Type B pancreatic cell (in vitro differentiated cells): ENCODE measurements at places on chromosomes 7 and 10.

- H3K27ac ChIP-seq, result no peak overlapping the region
- no peaks in the 10 kb centered on the region for H3K36me3 ChIP-seq
- H3K4me1 ChIP-seq, result peaks cover 7% of the 10 kb centered on the region
- no peak for DNase-seq
- H3K27me3 ChIP-seq, result no peaks in the 10 kb centered on the region
Observed at GRCh38 chr10:94631077-94631875, 52.3 kb upstream of the CYP2C18 start.

DNA sequence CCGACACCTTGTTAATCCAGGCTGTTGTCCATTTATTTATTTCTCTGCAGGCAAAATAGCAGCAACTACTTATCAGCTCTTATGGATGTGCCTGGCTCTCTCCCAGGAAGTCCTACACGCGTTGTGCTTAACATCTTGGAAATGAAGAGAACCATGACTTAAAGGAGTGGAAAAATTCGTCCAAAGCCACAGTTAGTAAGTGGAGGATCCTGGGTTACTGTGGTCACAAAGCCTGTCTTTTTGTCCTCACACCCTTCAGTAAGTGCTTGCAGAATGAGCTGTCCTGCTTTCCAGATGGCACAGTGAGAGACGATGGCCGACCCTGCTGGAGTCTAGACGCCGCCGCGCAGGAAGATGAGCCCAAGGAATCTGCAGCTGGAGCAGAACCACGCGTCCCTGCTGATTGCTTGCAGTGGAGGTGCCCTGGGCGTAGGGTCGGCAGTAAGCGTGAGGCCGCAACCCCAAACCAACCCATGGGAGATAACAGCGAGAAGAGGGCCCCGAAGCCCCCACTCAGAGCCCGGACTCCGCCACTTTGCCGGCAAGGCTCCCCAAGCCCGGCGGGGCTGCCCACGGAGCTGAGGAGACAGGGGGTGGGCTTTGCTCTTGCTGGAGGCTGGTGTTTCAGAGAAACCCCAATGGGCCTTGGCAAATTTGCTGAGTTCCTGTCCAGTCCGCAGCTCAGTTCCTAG lies 178.6 kb downstream of the CXCL12 start:
- no peaks in the 10 kb centered on the region for H3K27me3 ChIP-seq
- no peak overlapping the region for H3K4me3 ChIP-seq
- no peaks in the 10 kb centered on the region for H3K36me3 ChIP-seq
- no peak overlapping the region for H3K27ac ChIP-seq
- no peak for DNase-seq
- H3K4me1 ChIP-seq, result peaks cover 6% of the 10 kb centered on the region

DNA sequence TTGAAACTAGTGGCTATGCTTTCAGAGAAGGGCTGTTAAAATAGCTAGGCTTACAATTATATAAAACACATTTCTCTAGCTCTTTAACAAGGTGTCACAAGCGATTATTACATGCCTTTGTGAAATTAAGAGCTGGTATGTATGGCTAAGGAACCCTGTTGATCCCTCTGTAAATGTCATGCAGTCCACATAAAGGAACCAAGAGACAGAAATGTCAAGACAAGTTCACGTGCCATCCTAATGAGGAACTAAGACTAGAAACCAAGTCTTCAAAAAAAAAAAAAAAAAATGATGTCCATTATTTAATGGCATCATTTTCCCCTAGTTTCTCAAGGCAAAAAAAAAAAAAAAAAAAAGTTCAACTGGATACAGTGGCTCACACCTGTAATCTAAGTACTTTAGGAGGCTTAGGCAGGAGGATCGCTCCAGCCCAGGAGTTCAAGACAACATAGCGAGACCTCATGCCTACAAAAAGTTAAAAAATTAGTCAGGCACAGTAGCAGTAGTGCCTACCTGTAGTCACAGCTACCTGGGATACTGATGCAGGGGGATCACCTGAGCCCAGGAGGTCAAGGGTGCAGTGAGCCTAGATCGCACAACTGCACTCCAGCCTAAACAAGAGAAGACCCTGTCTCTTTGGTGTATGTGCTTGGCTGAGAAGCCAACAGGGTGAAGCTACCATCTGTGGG lies 63.4 kb downstream of the SRPK2 start:
- no peaks in the 10 kb centered on the region for H3K4me1 ChIP-seq
- H3K27ac ChIP-seq, result no peak overlapping the region
- H3K36me3 ChIP-seq, result no peaks in the 10 kb centered on the region
- H3K4me3 ChIP-seq, result no peak overlapping the region
- no peaks in the 10 kb centered on the region for H3K27me3 ChIP-seq

DNA sequence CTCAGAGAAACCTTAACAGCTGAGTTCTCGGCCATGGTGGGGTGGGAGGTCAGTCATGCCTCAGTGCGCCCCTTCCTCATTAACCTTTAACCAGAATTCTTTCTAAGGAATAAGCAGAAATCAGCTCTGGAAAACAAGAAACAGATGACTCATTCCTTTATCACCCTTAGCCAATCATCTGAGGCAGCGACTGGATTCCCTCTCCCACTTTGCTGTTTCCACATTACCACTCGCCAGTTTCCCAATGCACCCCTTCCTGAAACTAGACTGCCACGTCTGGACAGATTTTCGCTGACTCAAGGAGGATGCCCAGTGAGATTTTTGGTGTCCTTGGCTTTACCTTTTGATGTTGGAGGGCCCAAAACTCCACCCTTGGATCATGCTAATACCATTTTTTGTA lies 223.8 kb downstream of the PLXDC2 start:
- peaks cover 11% of the 10 kb centered on the region for H3K36me3 ChIP-seq
- H3K4me1 ChIP-seq, result no peaks in the 10 kb centered on the region
- no peak for DNase-seq
- no peak overlapping the region for H3K4me3 ChIP-seq
- no peaks in the 10 kb centered on the region for H3K27me3 ChIP-seq

GRCh38 chr10:69049566-69049961 lies 38.3 kb upstream of the SRGN start:
- no peak overlapping the region for H3K4me3 ChIP-seq
- no peaks in the 10 kb centered on the region for H3K36me3 ChIP-seq
- DNase-seq, result no peak
- H3K27ac ChIP-seq, result no peak overlapping the region
- no peaks in the 10 kb centered on the region for H3K27me3 ChIP-seq
- H3K4me1 ChIP-seq, result no peaks in the 10 kb centered on the region
